ENCODE measurements at places on chromosomes 3 and 15. TPM values are rescaled to one million over a fixed set of nuclear protein-coding genes. Genes with fewer than 3 reads are reported as not detected.

Gene CPEB1
- total RNA-seq, result not detected

Gene BBS4
- 8.4 TPM for total RNA-seq

Gene CPB1
- not detected for total RNA-seq

Gene GNAT1
- total RNA-seq, result not detected

Gene SLC22A14
- not detected for total RNA-seq

Gene PSMA4
- total RNA-seq, result 217 TPM

Gene SNTN
- not detected for total RNA-seq

Gene ZNF620
- 3.7 TPM for total RNA-seq

Gene HESX1
- total RNA-seq, result 0.24 TPM

Gene TRH
- total RNA-seq, result not detected

Data from activated naive CD4-positive, alpha-beta T cell treated with anti-CD3 and anti-CD28 coated beads, Interleukin-2, amount 10 ng/mL, durations not matched to agents 5 hours and 36 hours (primary cell).